ENCODE measurements at places on chromosomes 7 and 10.

DNA sequence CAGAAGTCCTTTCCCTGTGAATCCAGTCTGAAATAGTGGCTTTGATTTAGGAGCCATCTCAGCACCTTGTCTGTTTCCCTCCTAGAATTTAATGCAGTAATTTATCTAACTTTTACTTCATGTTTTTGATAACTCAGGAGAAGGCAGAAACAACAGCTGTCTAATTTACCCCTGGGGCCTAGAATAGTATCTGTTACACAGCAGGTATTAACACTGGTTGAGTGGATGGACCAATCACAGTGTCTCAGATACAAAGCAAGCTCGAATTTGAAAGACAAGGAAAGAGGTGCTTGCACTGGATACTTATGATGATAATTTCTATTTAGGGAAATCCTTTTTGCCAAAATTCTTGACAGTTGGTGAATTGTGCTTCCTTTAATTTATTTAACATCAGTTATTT is 23.4 kb downstream of the CHRM2 start:
- no peak for DNase-seq

- no peak for DNase-seq
Observed at GRCh38 chr10:97319671-97320479, 804 bp downstream of the FRAT1 start.

DNA sequence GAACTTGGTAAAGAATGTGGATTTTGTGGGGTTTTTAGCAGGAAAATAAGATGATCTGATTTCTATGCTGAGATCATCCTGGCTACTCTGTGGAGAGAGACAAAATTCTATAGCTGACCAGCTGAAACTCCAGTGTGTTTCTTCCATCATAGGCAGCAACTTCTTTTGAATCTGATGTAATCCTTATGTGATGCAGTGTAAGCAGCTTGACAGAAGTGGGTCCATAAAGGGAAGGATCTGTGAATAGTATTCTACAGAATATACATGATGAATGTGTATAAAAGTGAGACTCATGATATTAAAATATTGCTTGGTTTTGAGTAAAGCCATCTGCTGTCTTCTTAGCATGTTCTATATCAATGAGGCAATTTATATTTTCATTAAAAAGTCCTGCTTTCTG is 4.4 kb downstream of the MYO3A start:
- DNase-seq: no peak

DNA sequence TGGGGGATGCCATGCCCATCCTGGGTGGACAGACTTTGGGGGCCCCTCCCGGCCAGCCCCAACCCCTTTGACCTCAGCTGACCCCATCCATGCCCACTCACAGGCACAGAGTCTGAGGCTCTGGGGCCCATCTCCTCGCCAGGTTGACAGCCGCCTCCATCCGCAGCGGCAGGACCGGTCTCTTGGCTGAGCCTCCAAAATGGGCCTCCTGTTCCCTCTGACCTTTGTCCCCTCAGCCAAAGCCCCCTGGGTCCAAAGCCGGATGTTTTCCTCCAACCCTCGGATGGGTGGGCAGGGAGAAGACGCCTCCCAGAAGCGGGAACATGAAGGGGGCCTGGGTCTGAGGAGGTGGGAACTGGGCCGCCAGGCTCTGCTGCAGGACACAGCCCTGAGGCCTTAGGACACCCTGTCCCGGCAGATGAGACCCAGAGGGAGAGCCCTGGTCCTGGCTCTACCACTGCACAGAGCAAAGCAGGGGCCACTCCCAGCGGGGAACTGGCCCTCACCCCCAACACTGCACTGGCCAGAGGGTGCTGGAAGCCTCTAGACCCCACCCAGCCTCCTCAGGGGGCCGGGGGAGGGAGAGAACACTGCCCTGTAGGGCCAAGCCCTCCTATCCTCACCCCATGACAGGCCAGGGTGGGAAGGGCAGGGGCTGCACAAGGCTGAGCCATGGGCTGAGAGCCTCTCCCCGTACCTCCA is 12.6 kb downstream of the PDGFA start:
- DNase-seq: no peak

GRCh38 chr7:90625562-90625961 is 29.4 kb downstream of the CDK14 start:
- DNase-seq: no peak

- DNase-seq: no peak
Observed at GRCh38 chr10:127423218-127423915, 125.7 kb upstream of the NPS start.

DNA sequence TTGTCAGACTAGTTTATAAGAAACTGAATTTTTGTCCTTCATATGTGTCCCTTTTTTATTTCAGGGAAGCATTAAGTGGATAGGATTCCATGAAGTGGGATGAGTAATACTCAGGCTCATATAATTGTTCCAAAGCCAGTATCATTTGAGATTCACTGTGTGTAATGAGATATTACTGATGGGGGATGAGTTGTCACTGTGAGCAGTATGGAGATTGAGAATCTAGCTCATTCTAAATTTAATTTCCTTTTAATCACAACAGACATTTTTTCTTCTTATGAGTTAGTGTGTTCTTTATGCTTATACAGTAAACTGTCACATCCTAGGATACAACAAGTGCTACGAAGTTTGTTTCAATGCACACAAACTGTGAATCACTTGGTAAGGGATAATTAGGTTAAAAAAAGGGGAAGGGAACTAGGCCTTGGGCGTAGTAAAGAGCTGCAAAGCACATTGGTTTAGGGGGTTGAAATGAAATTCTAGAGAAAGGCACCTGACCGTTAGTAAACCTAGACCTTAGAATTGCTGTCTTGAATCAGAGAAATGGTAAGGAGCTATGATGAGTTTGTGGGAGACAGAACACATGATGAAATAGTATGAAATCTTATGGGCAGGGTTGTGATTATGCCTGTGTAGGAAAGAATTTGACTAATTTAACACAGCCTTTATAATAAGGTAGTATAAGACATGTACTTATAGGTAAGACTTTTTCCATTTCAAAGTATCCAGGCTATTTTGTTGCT is 153.4 kb downstream of the MLLT10 start:
- DNase-seq: no peak

- DNase-seq: no peak
Observed at GRCh38 chr7:19554581-19554980, 154.3 kb downstream of the POLR1F start.

Data from stimulated activated CD4-positive, alpha-beta T cell treated with anti-CD3 and anti-CD28 coated beads, Interleukin-12 subunit alpha, Interleukin-12 subunit beta, amount 100 ng/mL, for 24 hours (primary cell).